Peyer's patch (tissue), 4 donors: ENCODE measurements at places on chromosomes 7 and 10.
A peak's percentile ranks its signal among the peaks of the same experiment; 100 is the strongest.

DNA sequence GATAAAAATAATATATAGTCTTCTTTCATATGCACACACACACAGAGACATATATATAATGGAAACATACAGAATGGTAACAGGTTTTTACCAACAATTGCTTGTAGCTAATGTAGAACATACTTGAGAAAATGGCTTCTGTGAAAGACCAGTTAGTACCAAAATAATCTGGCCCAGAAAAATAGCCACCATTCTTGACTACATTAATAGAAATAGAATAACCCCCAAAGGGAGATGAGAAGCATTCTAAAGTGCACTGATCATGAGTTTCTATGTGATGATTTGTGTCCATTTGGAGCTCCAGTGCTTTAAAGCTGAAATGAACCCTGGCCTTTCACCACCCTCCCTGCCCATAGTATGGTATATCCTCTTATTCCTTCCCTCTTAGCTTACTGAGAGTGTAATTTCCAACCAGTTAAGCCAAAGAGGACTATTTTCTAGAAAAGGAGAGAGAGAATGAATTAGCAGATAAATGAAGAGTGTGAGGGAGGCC is 22.9 kb upstream of the IFIT2 start:
- no peaks in the 10 kb centered on the region for H3K27me3 ChIP-seq
- H3K4me3 ChIP-seq: no peak overlapping the region
- DNase-seq: no peak
- no peak overlapping the region for H3K27ac ChIP-seq

DNA sequence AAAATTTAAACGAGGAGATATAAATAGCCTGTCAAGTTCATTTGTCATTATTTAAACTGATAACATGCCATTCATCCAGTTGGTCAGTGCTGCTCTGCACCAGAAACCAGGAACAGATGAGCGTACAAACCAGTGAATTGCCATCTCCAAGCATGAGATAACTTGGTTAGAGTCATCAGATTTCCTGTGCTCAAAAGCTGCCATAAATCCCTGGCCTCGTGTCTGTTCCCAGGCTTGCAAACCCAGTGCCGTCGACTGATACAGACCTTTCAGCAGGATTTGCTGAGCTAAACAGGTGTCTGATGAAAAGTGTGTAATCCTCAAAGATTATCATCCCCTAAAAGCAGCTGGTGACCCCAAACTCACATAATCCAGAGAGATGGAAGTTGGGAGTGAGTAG is 96.0 kb upstream of the SAMD8 start:
- no peak for DNase-seq
- H3K4me1 ChIP-seq: no peaks in the 10 kb centered on the region
- no peak overlapping the region for H3K4me3 ChIP-seq
- H3K27me3 ChIP-seq: no peaks in the 10 kb centered on the region

DNA sequence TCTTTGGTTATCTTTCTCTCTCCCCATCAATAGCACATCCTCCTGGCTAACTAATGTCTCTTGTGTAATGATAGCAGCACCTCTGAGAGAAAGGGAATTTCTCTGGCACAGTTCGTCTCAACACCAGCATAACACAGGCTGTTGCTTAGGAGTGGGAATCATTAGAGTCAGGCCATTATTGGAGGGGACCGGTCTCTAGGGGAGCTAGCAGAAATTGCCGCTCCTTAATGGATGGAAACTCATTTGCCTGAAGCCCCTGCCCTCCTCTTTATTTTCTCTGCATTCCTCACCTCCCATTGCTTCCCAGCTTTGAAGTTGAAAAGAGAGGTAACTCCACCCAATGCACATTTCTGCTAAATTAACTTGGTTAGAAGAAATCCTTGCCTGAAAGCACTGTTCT is 11.9 kb downstream of the LRRC4 start:
- H3K36me3 ChIP-seq: no peaks in the 10 kb centered on the region
- H3K27ac ChIP-seq: no peak overlapping the region
- no peaks in the 10 kb centered on the region for H3K27me3 ChIP-seq
- no peak overlapping the region for H3K4me3 ChIP-seq
- DNase-seq: no peak

DNA sequence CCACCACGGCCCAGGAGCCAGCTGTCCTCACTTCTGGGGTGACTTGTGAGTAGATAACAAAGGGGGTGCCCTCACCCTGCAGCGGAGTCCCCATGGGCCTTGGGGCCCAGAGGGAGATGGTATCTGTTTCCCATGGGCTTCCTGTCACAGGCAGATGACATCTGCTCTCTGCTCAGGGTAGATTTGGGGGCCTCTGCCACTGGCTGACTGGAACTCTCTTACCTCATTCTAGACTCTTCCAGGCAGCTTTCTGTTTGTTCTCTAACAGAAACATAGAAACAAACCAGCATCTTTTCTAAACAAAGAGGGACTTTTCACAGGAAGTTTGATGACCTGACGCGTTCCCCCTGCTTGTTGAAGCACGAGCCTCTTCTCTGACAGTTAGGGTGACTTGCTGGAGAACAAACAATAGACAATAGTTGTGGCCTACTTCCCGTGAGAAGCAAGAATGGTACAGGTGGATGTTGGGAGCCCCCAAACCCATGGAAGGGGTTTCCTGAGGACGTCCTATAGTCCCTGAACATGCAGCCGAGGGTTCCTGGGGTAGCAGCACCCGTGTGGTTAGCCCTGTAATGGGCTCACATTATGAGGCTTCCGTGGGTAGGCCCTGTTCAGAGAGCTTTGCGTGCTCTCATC is 61.6 kb downstream of the GRK5 start:
- no peak overlapping the region for H3K4me3 ChIP-seq
- peak overlapping the region; percentile 85 for H3K27ac ChIP-seq
- no peaks in the 10 kb centered on the region for H3K27me3 ChIP-seq
- no peaks in the 10 kb centered on the region for H3K36me3 ChIP-seq

DNA sequence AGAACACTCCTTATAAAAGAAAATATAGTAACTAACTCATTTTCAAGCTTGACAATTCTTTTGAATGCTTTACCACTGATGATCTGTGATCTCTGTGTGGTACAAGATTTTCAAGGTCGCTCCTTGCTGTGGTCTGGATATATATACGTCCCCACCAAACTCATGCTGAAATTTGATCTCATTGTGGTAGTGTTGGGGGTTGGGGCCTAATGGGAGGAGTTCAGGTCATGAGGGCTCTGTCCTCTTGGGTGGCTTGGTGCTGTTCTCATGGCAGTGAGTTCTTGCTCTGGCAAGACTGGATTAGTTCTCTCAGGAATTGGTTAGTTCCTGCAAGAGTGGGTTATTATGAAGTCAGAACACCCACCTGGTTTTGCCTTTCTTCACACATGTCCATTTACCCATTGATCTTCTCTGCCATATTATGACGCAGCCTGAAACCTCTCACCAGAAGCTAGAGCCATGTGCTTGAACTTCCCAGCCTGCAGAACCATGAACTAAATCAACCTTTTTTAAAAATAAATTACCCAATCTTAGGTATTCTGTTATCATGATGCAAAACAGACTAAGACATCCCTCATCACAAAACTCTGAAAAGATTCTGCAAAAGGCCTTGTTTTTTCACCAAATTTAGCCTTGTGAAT is 8.3 kb upstream of the EDRF1 start:
- DNase-seq: no peak
- no peaks in the 10 kb centered on the region for H3K36me3 ChIP-seq
- no peaks in the 10 kb centered on the region for H3K4me1 ChIP-seq
- H3K4me3 ChIP-seq: no peak overlapping the region

- H3K27me3 ChIP-seq: no peaks in the 10 kb centered on the region
- DNase-seq: no peak
- no peaks in the 10 kb centered on the region for H3K4me1 ChIP-seq
- H3K4me3 ChIP-seq: no peak overlapping the region
- H3K36me3 ChIP-seq: no peaks in the 10 kb centered on the region
- H3K27ac ChIP-seq: no peak overlapping the region
Observed at GRCh38 chr10:81152656-81153055, 615.0 kb downstream of the SH2D4B start.

- no peak overlapping the region for H3K27ac ChIP-seq
- no peaks in the 10 kb centered on the region for H3K36me3 ChIP-seq
- H3K4me1 ChIP-seq: no peaks in the 10 kb centered on the region
Observed at GRCh38 chr10:106557053-106557452, 607.5 kb downstream of the SORCS1 start.

DNA sequence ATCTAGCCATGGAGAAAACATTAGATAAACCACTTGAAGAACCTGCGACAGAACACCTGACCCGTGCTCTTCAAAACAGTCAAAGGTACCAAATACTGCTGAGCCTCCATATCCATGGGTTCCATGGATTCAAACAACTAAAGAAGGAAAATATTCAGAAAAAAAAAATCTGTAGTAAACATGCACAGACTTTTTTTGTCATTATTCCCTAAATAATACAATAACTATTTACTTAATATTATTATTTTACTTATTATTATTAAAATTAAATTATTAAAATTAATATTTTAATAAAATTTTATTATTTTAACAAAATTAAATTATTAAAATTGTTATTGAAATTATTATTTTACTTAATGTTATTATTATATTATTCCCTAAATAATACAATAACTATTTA is 101.0 kb upstream of the PDE1C start:
- no peak overlapping the region for H3K27ac ChIP-seq
- H3K4me3 ChIP-seq: no peak overlapping the region
- DNase-seq: no peak
- no peaks in the 10 kb centered on the region for H3K4me1 ChIP-seq
- no peaks in the 10 kb centered on the region for H3K27me3 ChIP-seq
- H3K36me3 ChIP-seq: no peaks in the 10 kb centered on the region

DNA sequence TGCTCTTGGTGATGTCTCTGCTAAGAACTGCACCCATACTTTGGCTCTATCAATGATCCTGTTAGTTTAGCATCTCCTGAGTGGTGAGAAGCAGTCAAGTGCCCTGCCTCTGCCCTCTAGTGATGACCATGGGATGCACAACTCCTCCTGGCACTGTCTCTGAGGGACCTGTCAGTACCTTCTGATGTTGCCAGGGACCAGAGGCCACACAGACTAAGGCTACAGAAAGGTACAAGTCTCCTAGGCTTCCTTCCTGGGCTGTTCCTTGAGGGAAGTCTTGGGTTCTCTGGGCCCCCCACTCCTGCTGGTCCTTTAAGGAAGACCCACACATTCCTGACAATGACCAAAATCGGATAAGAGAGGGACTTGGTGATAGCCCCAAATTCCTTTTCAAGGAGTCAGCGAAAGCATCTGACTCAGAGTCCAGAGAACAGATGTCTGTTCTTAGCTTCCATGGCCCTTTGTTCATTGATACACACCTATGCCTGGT is 15.3 kb downstream of the NKX2-3 start:
- no peaks in the 10 kb centered on the region for H3K27me3 ChIP-seq
- DNase-seq: no peak
- H3K4me1 ChIP-seq: no peaks in the 10 kb centered on the region
- H3K4me3 ChIP-seq: no peak overlapping the region

DNA sequence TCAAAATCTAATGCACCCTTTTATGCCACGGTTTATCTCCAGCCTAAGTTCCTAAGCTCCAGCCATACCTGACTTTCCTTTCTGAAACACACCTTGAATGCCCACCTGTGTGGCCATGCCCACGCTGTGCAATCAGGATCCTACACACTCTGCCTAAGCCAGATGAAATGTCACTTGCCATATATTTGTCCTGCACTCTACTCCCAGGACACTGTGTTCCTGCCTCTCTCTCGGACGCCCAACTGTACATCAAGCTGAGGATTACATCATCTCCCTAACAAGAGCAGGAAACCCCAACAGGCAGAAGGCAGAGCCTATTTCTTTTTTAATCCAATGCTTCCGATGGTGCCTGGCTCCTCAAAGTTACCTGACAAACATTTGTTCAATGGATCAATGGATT is 214.6 kb downstream of the SFMBT2 start:
- H3K36me3 ChIP-seq: peaks cover 27% of the 10 kb centered on the region
- H3K27ac ChIP-seq: no peak overlapping the region
- no peak overlapping the region for H3K4me3 ChIP-seq
- DNase-seq: no peak
- no peaks in the 10 kb centered on the region for H3K27me3 ChIP-seq

- no peak overlapping the region for H3K27ac ChIP-seq
- no peaks in the 10 kb centered on the region for H3K36me3 ChIP-seq
- no peak for DNase-seq
- no peak overlapping the region for H3K4me3 ChIP-seq
- H3K4me1 ChIP-seq: no peaks in the 10 kb centered on the region
- no peaks in the 10 kb centered on the region for H3K27me3 ChIP-seq
Observed at GRCh38 chr7:39446546-39446945, 119.7 kb upstream of the YAE1 start.

- H3K36me3 ChIP-seq: no peaks in the 10 kb centered on the region
- no peaks in the 10 kb centered on the region for H3K4me1 ChIP-seq
- H3K27ac ChIP-seq: no peak overlapping the region
- no peak for DNase-seq
Observed at GRCh38 chr10:127299956-127300689, 103.7 kb upstream of the INSYN2A start.

- no peak overlapping the region for H3K4me3 ChIP-seq
- H3K36me3 ChIP-seq: no peaks in the 10 kb centered on the region
- H3K27me3 ChIP-seq: no peaks in the 10 kb centered on the region
- H3K27ac ChIP-seq: no peak overlapping the region
- no peak for DNase-seq
- no peaks in the 10 kb centered on the region for H3K4me1 ChIP-seq
Observed at GRCh38 chr7:81111781-81112540, 193.1 kb upstream of the SEMA3C start.

DNA sequence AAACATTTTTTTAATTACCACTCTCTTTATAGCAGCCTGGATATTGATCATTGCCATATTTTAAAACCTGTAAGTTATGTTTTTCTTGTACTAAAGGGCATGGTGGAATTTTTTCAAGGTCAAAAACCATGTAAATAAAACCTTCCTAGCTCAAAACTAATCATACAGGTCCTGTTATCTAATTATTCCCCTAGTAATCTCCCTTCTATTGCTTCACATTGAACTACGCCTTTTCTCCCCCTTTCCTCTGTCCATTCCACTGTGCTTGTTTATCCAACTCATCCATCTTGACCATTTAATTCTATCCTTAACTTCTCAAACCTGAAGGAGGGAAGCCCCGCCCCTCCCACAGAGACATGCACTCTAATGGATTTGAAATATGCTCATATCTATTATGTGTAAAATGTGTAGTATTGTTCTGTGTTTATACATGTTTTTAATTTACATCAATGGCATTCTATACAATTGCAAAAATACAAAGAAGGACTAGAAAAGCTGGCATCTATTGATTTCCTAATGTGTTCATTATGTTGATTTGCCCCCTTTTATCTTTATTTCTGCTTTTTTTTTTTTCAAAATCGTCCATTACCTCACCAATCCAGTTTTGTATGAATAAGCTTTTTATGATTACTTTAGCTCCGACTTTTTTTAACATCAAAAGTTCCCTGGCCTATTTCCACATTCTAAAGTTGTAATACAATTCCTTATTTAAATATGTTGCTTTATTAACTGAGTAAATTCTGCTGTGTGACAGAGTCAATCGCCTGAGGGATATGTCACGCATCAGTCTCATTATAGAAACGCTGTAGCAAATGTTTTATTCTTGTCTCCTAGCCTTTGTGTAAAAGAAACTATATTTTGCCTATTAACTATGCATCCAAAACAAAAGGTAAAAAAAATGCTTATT is 61.0 kb downstream of the MET start:
- no peaks in the 10 kb centered on the region for H3K36me3 ChIP-seq
- H3K27ac ChIP-seq: no peak overlapping the region
- H3K4me3 ChIP-seq: no peak overlapping the region
- no peaks in the 10 kb centered on the region for H3K4me1 ChIP-seq
- H3K27me3 ChIP-seq: no peaks in the 10 kb centered on the region
